Stimulated activated CD4-positive, alpha-beta T cell treated with anti-CD3 and anti-CD28 coated beads, Interleukin-15, amount 100 ng/mL, for 1 hour (primary cell): ENCODE measurements at places on chromosomes 5 and 9.
A peak's percentile ranks its signal among the peaks of the same experiment; 100 is the strongest.

DNA sequence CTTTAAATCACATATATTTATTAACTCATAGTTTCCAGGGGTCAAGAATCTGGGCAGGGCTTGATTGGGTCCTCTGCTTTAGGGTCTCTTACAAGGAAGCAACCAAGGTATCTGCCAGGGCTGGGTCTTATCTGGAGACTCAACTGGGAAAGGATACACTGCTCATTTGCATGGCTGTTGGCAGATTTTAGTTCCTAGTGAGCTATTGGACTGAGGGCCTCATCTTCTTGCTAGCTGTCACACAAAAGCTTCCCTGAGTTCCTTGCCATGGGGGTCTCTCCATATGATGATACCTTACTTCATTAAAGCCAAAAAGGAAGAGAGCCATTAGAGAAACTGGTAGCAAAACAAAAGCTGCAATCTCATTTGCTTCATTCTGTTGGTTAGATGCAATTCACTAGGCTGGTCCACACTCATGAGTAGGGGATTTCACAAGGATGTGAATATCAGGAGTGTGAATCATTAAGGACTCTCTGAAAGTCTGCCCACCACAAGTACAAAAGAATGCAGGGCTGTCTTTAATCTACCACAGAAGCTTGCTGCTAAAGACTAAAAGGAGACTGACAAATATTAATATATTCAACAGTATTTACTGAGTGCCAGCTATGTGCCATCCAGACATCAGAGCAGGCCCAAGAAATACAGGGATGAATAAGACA is 42.0 kb upstream of the TIMD4 start:
- DNase-seq = no peak

- no peak for DNase-seq
Measured at GRCh38 chr5:147956064-147956841, 49.9 kb upstream of the C5orf46 start.

GRCh38 chr5:129748913-129749880 is 1.3 kb downstream of the MINAR2 start:
- no peak for DNase-seq

GRCh38 chr9:103242025-103242424 is 246.9 kb downstream of the CYLC2 start:
- DNase-seq = no peak

- no peak for DNase-seq
Measured at GRCh38 chr5:96065685-96066385, 104.2 kb upstream of the ELL2 start.

- DNase-seq = no peak
Measured at GRCh38 chr5:132100672-132101261, 27.2 kb downstream of the CSF2 start.

- DNase-seq = no peak
Measured at GRCh38 chr5:65971643-65972042, 45.3 kb downstream of the ERBIN start.

DNA sequence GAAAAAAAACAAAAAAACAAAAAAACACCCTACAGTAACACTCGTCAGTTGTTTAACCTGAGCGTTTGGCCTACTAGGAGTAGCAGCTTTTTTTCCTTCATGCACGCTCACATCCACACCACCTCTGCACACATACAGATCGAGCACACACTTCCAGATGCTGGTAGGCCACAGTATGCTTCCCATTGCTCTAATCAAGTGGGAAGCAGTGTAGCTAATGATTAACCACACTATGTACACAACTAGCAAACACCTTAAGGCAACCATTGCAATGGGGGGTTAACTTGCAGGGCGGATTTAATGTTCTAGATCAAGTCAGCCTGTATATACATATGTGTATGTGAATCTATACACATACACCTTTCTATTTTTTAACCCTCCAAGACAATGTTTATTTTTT is 65.5 kb upstream of the GLRX start:
- no peak for DNase-seq

DNA sequence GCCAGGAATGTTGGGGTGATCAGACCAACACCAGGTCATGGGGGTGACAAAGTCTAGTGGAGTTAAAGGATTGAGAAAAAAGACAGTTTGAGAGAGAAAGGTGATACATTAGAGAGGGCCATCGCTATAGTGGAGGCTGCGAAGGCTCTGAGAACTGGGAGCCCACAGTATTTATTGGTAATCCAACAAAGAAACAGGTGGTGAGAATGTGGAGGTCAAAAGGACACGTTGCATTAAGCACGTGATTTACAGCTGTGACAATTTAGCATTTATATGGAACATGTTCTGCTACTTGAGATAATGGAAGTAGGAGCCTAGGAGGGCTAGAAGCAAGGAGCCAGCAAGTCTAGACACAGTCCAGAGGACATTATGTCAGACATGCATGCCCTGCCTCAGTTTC is 2086.5 kb upstream of the C9orf72 start:
- no peak for DNase-seq

DNA sequence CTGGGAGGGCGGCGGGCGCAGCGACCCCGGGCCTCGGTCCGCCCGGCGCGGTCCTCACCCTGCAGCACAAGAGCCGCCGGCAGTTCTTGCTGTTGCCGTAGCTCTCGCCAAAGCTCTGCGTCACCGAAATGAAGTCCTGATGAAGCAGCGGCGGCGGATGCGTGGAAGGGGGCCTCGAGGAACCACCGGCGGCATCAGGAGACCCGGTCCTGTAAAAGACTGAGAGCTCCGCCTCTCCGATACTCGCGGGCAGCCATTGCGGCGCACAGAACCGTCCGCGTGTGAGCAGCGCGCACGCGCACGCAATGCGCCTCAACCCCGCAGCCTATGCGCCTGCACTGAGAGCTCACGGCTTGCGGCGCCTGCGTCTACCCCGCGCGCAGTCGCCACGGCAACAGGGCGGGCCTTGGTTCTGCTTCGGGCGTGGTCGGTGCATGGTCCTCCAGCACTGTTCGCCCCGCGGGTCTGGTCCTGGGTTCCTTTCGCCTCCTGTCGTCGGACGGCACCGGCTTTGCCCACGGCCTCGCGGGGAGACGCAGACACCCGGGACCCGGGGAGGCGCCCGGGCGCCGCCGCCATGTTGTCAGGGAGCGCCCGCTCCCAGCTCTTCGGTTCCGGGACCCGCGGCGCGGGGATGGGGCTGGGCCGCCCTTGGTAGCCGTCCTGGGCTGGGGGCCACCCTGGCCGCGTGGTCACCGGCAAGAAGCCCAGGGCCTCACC is 9.3 kb upstream of the GRIN1 start:
- peak; percentile 84 for DNase-seq

DNA sequence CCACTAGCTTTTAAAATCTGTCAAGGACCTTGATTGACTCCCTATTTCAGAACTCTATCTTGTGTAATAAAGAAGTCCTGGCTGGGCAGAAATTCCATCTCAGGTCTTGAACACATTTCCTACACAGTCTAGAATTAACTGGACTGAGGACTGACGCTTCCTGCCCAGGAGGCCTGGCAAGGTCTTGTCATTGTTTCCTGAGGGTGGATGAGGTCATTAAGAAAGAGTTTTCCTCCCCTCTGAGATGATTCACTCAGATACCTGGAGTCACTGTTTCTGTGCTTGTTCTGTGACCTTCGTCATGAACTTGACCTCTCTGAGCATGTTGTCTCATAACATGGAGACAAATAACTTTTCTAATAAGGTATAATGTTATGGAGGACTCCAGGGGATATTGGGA is 10.0 kb downstream of the MTAP start:
- DNase-seq = no peak
